ENCODE measurements at places on chromosomes 12 and 14.
A peak's percentile ranks its signal among the peaks of the same experiment; 100 is the strongest.

DNA sequence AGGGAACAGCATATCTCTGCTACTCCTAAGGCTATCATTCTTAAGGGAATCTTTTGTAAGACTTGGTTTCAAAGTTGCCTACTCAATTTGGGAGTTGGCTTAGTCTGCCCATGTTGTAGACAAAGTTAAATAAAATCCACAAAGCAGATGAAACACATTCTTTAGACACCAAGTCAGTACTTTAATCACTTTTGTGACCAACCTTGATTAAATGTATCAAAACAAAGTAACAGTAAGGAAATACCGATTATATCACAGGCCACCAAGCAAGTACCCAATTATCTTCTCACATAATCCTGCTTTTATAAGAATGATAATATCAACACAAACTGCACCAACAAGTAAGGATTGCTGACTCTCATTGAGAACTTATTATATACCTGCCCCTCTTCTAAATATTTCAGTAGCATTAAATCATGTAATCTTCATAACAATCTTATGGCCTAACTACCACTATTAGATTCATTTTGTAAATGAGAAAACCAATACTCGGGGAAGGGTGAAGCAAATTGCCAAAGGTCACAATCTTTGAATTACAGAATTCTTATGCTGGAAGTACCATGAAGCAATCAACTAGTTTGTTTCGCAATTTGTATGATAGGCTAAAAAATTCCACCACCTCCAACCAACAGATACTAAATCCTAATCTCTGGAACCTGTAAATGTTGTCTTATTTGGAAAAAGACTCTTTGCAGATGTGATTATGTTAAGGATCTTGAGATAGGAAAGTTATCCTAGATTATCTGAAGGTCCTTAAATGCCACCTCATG is 12.6 kb upstream of the DIO2 start:
- DNase-seq = no peak

- no peak for DNase-seq
Measured at GRCh38 chr14:99596071-99596627, 7.9 kb downstream of the CCDC85C start.

GRCh38 chr12:108570743-108571608 is 8.6 kb downstream of the ISCU start:
- no peak for DNase-seq

DNA sequence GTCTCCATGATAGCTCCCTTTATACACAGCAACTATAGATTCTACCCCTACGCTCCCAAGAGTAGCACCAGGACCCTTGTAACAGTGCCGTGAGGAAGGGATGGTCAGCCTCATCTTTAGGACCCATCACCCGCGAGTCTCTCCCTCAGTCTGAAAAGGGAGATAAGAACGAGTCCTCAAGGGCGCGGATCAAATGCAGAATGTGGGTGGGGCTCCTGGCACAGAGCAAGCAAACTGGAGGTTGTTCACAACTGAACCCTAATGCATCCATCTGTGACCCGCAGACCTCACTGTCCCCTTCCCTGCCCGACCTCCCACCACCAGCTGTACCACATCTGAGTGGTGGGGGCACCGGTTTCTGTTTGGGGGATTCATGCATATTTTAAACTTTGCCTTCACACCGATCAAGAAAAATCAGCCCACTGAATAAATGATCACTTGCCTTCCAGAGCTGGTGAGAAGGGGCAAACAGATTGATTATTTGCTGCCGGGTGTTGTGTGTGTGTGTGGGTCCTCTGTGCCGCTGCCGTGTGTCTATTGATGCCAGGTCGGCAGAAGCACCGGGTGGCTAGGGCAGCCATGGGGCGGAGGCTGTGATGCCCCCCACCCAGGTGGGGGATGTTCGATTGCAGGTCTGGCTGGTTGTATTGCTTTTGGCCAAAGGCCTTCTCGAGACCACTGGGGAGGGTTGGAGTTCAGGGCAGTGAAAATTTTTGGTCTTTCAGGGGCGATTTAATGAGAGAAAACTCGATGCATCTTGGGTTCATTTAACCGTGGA is 35.7 kb upstream of the BEGAIN start:
- DNase-seq = no peak

DNA sequence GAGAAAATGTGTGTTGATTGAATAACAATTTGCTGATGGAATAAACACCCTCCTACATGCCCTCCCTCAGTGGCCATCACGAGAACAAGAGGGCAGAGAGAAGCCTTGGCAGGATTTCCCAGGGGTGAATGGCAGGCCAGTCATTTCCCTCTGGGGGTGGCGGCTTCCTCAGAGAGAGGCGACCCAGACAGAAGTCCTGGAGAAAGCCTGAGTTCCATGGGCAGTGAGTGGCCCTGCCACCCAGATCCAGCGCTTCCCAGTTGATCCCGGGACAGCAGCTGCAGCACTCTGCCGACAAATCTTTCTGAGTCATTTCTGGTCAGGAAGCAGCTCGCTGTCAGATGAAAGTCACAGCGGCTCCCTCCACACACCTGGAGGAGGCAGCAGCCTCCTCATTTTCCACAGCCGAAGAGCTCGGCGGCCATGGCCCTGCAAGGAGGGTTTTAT is 123.0 kb downstream of the SCARB1 start:
- DNase-seq = peak; percentile 88

- DNase-seq = peak; percentile 67
Measured at GRCh38 chr12:117850048-117850447, 118.7 kb downstream of the KSR2 start.

GRCh38 chr12:109549613-109550270 is 23.6 kb downstream of the MMAB start:
- no peak for DNase-seq

DNA sequence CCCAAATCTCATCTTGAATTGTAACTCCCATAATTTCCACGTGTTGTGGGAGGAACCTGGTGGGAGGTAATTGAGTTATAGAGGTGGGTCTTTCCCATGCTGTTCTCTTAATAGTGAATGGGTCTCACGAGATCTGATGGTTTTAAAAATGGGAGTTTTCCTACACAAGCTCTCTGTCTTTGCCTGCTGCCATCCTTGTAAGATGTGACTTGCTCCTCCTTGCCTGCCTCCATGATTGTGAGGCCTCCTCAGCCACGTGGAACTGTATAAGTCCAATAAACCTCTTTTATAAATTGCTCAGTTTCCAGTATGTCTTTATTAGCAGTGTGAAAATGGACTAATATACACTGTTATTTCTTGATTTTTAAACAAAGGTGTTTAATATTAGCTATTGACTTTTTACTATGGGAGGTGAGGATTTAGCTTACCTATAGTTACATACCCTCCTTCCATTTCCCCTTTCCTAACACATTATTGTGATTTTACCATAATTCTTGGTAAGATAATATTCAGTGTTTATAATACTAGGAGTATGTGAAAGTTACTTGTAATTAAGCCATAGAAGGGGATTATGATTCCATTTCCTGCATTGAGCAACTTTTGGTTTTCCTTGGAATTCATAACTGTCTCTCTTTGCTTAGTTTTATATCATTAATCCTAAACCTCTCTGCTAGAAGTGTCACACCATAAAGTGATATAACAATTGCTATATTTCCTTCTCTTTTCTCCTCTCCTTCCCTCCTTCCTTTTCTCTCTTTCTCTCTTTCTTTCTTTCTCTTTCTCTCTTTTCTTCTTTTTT is 151.0 kb upstream of the KRAS start:
- DNase-seq = no peak

DNA sequence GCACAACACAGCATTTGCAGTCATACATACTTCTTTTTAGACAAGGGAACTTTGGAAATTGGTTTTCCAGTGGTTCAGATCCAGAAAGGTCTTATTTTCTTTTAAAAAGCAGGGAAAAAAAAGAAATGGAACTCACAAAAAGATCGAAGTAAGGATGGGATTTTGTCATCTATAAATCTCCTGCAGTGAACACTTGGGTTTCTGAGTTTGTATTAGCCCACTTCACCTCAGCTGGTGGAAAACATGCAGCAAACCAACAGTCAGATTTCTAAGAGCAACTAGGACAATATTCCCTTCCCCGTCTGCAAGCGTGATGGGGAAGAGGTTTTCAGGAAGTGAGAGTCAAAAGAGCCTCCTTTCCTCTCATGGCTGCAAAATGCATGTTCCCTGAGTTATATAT is 4.6 kb downstream of the MYF5 start:
- no peak for DNase-seq

DNA sequence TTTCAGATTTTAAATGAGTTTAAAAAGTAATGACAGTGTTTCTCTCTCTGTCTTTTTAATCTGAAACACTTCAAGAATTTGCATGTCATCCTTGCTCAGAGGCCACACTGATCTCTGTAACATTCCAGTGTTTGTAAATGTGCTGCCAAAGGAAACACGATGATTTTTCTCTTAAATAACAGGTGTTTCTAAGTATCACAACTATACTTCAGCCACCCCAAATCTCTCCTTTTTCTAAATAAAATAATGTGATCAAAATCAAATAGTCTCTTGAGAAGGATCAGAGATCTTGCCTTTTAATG is 3.3 kb upstream of the GALC start:
- DNase-seq = no peak

DNA sequence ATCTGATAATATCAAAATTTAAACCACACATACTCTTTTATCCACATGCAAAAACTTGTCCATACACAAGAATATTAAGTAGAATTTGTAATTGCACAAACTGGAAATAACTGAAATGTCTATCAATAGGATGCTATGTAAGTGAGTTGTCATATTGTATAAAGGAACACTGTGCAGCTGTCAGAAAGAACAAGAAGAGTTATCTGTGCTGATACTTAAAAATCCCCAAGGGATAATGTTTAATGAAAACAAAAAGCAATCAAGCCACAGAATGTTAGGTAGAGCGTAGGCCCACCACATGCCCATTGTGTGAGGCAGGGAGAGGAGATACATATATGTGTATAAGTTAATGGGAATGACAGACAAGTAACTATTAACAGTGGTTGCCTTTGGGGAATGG is 25.9 kb upstream of the HIGD1C start:
- no peak for DNase-seq

DNA sequence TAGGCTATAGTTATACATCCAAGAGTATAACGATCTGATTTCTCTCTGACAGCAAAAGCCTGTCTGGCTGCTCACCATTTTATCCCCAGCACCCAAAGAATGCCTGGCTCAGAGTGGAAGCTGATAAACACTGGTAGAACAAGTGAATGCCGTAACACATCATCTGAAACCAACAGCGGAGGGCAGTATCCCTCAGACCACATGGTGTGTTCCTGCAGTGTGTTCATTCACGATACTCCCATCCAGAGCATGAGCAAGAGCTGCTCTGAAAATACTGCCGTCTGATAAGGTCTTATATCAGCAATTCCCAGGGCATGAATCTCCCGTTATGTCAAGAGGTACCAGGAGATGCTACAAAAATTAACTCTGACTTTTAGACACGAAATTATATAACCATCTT is 95.9 kb downstream of the TTC7B start:
- no peak for DNase-seq

DNA sequence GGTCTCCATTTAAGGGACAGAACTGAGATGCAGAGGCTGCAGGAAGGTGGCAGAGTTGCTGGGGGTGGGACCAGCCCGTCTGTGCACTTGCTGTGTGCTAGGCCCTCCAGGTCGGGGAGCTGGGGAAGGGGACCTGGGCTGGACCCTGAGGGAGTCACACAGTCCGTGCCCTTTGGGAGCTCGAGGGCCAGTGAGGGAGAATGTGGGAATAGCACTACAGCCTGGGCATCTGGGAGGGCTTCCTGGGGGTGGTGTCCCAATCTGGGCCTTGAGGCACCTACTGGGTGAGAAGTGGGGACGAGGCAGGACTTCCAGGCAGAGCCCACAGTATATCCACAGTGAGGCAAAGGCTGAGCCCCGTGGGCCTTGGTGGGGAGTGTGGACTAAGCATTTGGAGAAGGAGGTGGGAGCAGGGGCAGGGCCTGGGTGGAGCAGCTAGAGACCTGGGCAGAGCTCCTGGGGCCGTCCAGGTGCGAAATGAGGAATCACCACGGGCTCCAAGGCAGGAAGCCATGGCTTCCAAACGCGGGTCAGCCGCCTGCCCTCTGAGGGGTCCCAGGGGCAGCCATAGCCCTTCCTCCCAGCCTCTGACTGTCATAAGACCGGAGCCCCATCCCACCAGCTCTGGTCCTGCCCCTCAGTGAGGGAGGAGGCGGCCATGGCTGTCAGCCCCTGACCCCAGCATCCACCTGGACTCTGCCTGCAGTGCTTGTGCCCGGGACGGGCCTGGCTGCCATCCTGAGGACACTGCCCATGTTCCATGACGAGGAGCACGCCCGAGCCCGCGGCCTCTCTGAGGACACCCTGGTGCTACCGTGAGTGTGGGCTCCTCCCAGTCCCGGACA is 6.6 kb downstream of the ASPG start:
- no peak for DNase-seq

DNA sequence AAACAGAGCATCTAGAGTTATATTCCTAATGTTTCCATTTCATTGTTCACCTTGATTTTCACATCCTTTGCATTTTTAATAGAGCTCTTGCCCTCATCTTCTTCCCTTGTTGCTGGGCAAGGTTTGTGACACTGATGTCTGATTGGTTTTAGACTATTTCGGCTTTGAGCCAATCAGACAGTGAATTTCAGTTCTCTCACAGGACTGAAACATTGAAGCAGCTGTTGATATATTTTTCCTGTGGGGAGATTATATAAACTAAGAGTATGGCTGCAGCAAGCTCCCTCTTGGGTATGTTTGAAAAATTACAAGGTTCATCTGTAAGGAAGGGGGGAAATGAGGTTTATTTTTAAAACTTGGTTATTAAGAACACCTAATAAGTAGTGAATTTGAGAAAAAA is 51.2 kb downstream of the ATF7IP start:
- peak; percentile 23 for DNase-seq
